ENCODE measurements at places on chromosomes 6 and 20.

DNA sequence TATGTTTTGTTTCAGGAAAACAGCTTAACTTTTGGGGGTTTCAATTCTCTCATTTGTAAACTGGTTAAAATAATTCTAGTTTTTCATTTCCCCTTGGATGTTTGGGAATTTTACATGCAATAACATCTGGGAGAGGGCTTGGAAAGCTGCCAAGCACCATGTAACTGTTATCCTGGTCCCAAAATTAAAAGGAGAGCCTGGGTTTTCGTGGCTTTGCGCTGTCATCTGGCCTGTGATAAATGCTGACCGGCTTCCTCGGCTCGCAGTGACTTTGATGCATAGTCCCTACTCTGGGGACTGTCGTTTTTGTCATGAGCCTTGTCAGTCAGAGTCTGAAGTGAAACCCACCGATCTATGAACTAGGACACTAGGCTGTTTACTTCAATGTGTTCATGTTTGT is 12.2 kb downstream of the SLC35F1 start:
- DNase-seq = no peak

GRCh38 chr6:57069920-57070331 is 20.1 kb upstream of the ZNF451 start:
- no peak for DNase-seq

DNA sequence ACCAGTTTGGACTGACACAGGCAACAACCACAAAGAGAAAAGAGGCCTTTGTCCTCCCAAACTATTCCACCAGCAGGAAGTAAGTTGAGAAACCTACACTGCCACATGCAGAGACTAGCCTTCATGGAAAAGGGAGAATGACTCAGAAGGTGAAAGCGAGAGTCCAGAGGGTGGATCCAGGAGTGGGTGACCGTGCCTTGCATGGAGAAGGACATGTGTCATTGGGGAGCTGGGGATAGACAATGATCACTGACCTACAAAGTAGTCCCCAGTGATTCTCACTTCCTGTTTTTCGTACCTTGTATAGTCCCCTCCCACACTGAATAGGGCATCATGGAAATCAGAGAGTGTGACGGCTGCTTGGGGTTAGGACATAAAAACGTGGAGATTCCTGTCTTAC is 91.9 kb downstream of the MYLK4 start:
- no peak for DNase-seq

DNA sequence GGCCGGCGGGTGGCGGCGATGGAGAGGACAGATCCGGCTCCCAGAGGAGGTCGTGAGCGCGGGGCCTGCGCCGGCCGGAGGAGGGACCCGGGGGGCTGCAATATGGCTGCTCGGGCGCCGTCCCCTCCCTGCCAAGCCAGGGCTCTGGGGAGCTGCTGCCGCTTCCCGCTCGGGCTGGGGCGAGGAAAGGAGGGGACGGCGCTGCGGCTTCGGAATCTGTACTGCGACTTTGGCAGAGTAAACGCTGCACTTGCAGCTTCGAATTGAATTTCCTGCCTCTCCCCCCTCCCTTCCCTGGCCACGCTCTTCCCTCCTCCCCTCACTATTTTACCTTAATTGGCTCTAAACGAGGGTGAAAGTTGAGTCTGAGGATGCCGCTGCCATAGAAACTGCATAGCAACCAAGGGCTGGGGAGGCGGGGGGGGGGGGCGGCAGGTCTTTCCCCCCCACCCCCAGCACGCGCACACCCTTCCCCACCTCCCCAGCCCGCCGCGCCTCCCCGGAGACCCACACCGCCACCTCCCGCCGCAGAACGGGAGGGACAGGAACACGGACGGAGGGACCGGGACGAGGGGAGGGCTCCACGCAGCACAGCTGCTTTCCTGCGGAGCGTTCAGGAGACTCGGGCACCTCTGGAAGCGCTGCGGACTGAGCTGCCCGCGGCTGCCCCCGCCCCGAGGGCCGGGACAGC is 93.9 kb downstream of the RNASET2 start:
- DNase-seq = peak; percentile 72

DNA sequence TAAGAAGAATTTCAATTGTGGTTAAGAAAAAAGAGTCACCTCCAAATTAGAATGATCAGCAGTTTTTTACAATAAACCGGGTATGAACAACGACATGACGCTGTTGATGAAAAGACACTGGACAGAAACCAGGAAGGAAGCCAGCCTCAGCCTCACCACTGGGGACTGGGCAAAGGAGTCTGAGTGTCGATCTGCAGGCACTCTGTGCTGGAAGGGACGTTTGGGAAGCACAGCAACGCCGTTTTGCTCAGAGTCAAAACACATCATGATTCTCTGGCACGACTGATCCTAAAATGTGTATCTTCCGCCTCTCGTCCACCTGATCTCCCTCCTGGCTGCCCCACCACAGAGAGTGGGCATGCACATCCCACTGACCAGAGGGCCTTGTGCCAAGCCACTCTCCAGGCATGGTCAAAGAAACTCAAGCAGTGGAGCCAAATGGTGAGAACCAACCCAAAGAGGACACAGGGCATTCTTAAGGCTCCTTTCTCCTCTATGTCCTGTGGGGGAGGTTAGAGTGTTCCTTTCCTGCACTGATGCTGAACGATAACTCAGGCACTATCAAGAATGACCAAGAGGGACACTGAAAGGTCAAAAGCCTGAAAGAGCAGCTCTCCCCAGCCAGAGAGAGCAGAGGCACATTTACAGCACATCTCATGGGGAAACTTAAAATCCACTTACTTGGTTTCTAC is 68.8 kb downstream of the AGPAT4 start:
- DNase-seq = no peak

GRCh38 chr20:61385731-61386130 is 133.7 kb downstream of the CDH4 start:
- no peak for DNase-seq

GRCh38 chr6:121557146-121557940 is 121.9 kb downstream of the GJA1 start:
- DNase-seq = no peak

- DNase-seq = no peak
Measured at GRCh38 chr6:85127696-85128243, 322.1 kb upstream of the NT5E start.

- DNase-seq = no peak
Measured at GRCh38 chr6:125312478-125312877, 10.7 kb upstream of the HDDC2 start.

DNA sequence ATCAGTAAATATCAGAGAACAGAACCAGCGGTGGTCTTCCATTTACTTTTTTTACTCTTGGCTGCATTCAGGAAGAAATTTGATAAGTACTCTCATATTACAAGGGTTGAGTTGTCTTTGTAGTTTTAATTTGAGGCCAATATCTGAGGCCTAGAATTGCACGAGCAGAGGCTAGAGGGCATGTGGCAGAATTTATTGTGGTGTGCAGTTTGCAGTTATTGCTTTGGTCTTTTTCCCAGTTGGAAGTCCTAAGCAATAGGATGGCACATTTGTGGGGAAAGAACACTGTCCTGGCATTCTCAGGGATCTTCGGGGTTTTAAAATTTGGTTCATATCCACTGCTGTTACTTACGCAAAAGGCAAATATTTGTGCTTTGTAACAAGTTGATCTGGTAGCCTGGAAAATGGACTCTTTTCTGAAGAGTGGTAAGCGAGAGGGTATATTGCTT is 66.0 kb downstream of the CTNNBL1 start:
- DNase-seq = no peak

- no peak for DNase-seq
Measured at GRCh38 chr6:157513004-157513603, 132.1 kb downstream of the ZDHHC14 start.

DNA sequence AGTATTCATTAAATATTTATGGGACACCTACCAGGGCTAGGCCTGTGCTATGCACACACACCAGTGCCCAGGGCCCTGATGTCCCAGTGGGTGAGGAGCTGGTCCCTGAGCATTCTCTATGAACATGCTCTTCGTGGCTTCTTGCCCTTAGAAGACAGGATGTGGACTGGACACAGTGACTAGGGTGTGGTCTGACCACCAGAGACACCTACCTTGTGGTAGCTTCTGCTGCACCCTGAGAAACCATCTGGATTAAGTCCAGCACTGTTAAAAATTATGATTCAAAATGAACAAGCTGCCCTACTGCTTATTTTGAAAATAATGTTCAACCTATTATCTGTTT is 112.9 kb upstream of the RPS6KA2 start:
- no peak for DNase-seq

DNA sequence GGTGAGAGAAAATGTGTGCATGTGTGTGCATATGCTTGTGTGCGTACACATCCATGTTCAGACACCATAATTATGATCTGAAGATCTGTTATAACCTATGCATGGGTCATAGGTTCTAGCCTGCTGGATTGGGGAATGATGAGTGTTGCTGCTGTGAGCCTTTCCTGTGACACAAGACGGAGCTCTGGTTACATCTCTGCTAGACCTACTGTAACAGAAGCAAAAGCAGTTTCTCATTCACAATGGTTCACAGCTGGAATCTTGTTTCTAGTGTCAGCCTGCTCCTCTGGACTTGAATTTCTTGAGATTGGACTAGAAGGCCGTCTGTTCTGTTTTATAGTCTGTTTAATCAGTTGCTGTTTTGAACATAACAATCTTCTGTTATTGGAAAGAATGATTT is 40.1 kb downstream of the DEFB114 start:
- DNase-seq = no peak

DNA sequence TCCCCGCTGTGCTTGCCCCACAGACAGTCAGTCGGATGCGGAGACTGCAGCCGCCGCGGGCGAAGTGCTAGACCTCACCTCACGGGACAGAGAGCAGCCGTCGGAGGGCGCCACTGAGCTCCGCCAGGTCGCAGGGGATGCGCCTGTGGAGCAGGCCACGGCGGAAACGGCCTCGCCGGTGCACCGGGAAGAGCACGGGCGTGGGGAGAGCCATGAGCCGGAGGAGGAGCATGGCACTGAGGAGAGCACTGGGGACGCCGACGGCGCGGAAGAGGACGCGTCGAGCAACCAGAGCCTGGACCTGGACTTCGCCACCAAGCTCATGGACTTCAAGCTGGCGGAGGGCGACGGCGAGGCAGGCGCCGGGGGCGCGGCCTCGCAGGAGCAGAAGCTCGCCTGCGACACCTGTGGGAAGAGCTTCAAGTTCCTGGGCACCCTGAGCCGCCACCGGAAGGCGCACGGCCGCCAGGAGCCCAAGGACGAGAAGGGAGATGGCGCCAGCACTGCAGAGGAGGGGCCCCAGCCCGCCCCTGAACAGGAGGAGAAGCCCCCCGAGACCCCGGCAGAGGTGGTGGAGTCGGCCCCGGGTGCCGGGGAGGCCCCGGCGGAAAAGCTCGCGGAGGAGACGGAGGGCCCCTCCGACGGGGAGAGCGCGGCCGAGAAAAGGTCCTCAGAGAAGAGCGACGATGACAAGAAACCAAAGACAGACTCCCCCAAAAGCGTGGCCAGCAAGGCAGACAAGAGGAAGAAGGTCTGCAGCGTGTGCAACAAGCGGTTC is 66.4 kb downstream of the SSR1 start:
- no peak for DNase-seq

GRCh38 chr6:142935553-142936517 is 9.1 kb downstream of the HIVEP2 start:
- DNase-seq = no peak

- DNase-seq = no peak
Measured at GRCh38 chr20:46701057-46701456, 8.4 kb upstream of the SLC2A10 start.

DNA sequence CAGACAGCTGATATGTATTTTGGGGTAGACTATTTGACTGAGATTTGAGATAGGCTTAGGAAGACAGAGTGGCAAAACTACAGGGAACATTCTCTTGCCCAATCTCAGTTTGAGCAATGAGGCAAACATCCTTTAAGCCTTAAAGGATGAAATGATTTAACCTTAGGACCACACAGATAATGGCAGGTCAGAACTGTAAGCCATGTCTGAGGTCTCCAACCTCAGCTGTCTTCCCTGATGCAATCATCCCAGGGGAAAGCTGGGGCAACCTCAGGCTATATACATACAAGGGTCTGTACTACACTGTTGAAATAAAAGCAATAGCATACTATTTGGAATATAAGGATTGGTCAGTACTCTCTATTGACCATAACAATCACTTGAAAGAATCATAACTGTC is 83.8 kb upstream of the NUP153 start:
- DNase-seq = no peak

Data from C1 segment of cervical spinal cord (tissue), 14 donors.